ENCODE measurements at places on chromosomes 7 and 10.

DNA sequence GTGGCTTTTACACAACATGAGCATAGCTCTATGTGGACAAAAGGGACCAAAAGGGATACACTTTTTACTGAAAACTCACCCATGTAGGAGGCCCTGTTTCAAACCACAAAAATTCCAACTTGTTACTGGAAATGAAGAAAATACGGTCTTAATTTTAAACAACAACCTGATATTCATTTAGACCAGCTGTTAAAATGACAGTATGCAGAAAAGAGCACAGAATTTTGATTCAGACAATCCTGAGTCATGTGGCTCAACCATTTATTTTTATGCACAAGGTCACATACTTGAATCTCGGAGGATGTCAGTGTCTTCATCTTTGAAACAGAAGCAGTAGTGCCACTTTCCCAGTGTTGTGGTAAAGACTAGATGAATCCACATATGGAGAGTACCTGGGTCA is 426.5 kb upstream of the NFE2L3 start:
- no peak for DNase-seq

GRCh38 chr7:41817386-41817785 is 114.5 kb upstream of the INHBA start:
- DNase-seq: no peak

GRCh38 chr7:130141884-130142653 is 63.1 kb downstream of the TMEM209 start:
- DNase-seq: no peak

- DNase-seq: no peak
Observed at GRCh38 chr10:43680035-43680434, 31.4 kb upstream of the ZNF32 start.

- DNase-seq: no peak
Observed at GRCh38 chr7:91169830-91170191, 94.4 kb upstream of the FZD1 start.

GRCh38 chr7:33072471-33072870 is 9.9 kb upstream of the NT5C3A start:
- DNase-seq: no peak

DNA sequence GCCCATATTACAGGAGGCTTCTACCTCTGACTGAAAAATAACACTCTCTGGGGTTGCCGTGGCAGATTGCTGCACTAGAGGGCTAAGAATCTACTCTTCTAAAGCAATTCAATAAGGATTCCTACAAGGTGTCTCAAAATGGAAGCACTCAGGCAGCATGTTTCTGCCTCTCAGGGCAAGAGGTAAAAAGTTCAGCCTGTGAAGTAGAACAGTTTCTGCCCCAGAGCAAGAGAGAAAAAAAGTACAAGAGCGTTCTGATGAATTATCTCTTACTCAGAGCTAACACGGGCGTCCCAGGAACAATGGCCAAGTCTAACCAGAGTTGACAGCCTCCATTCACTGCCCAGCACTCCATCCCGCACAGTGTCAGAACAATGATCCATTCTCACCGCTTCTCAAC is 71.3 kb upstream of the TES start:
- DNase-seq: no peak

- DNase-seq: no peak
Observed at GRCh38 chr7:132991615-132992587, 90.0 kb downstream of the CHCHD3 start.

DNA sequence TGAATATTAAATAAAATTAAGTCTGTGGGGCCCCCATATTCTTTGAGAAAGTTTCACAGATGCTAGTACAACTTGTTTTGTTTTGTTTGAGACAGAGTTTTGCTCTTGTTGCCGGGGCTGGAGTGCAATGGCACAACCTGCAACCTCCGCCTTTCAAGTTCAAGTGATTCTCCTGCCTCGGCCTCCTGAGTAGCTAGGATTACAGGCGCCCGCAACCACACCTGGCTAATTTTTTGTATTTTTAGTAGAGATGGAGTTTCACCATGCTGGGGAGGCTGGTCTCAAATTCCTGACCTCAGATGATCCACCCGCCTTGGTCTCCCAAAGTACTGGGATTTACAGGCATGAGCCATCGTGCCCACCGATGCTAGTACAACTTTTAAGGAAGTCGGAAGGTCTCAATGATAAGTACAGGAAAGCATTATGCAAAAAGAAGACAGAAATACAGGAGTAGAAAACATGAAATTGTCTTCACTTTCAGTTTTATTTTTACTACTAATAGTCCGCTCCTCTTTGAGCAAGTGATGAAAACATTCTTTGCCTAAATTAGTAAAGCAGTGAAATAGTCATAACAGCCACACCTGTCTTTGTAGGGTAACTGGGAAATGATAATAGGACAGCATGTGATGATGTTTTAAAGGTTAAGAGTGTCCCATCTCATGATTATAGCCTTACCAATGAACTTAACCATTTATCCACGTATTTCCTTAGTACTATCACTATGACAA is 147.5 kb downstream of the SEMA3D start:
- DNase-seq: no peak

GRCh38 chr10:89075631-89076030 is 85.0 kb downstream of the FAS start:
- DNase-seq: no peak

DNA sequence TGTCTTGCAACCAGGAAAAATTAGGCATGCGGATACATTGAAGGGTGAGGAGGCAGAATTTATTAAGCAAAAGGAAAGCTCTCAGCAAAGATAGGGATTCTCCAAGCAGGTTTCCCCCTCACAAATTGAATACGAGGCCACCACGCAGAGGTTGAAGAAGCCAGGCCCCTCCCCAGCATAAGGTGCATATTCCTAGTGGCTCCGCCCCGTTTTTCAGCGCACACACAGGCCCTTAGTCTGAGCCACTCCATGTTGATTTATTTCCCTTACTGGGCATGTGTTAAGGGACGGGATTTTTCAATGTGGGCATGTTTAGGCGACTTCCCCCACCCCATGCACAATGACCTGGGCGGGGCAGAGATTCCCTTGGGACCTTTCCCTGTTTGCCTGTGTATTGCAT is 24.9 kb downstream of the PPP2R2D start:
- DNase-seq: no peak

GRCh38 chr10:78279756-78280155 is 246.1 kb downstream of the RPS24 start:
- DNase-seq: no peak

DNA sequence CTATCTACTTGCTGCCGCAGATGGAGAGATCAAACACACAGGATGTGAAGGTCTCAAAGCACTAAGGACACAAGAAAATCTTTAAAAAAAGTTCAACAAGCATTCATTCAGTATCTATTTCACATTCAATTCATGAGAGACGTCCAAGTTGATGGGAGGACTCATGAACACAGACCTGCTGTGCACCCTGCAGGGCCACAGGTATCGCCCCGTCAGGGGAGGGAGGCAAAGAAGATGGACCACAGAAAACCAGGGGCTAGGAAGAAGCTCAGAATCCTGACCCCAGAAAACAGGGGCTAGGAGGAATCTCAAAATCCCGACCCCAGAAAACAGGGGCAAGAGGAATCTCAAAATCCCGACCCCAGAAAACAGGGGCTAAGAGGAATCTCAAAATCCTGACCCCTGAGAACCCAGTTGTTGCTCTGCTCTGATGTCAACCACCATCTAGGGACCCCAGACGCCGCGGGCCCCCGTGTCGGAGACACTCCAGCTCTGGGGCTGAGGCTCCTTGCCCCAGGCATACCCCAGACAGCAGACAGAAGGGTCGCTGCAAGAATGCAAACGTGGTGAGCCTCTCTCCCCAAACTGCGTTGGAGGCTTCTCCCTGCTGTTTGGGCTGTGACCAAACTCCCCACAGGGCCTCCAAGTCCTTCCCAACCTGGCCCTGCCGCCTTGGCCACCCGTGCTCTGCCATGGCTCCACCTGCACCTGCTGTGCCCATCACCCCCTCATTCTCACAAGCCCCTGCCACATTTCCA is 197.6 kb downstream of the DIP2C start:
- DNase-seq: no peak

DNA sequence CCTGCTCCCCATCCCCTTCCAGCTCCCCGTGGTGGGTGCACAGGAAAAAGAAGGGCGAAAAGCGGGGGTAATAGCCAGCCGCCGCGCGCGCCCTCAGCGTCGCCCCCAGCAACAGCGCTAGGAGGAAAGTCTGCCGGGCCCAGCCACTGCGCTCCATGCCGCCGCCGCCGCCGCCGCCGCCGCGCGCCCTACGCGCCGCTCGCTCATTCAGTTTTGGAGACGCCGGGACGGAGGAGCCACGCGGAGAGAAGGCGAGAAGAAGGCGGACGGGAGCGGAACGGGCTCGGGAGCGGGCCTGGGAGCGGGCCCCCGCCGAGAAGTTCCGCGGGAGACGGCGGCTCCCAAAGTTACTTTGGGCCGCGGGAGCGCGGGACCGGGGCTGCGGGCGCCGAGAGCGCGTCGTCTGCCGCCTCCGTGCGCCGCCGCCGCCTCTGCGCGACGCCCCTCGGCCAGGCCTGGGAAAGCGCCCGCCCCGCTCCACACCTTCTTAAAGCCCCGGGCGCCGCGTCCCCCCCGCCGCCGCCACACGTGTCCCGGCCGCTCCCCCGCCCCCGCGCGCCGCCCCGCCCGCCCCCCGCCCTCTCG is at the start of gene RELN:
TSS of gene RELN (minus strand) at position 459 of the 585 bp plus-strand sequence. CDS start at position 157, 302 bp downstream.
- DNase-seq: no peak

DNA sequence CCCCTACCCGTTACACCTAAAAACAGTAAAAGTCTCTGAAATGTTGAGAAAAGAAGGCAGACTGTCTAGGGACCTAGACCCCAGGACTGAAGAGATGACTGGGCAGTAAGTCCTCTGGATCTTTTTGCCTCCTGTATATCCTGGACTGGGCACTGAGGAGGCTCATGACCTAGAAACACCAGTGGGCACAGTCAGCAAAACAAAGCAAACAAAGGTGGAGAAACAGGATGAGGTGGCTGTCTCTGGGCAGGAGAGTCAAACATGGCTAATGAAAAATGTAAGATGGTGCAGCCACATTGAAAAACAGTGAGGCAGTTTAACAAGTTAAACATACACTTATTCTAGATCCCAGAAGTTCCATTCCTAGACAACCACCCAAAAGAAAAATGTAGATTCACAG is 45.9 kb downstream of the AKR1C4 start:
- DNase-seq: no peak

DNA sequence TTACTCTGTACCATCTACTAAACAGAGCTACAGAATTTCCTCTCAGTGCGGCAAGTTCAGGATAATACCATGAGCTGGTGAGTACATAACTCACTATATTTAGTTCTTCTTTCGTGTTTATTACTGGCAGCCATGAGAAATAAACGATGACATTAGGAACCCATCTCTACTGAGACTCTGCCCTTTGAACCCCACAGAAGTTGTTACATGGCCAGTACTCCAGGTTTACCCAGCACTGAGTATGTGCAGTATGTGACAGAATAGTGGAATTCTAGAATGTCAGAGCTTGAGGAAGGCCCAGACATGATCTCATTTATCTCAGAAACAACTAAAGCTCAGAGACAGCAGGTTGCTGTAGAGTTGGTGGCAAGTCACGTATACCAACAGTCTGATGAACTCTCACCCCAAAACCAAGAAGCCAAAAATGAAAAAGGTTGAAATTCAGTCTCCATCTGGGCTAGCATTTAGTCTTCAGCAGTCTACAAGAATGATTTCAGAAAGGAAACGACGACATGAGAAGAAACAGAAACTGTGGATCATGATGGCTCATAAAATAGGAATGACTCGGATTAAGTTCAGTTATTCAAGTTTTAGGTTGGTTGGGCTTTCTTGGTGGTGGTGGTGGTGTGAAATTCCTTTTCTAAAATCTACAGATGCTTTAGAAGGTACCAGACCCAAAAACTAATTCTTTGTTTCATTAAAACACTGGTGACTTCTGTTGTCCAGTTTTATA is 78.5 kb downstream of the SORBS1 start:
- no peak for DNase-seq
